ENCODE measurements at places on chromosomes 2 and 18. TPM values are rescaled to one million over a fixed set of nuclear protein-coding genes. Genes with fewer than 3 reads are reported as not detected.

The E2F6 gene
- total RNA-seq = 26.6 TPM

The UGT1A3 gene
- total RNA-seq = 0.09 TPM

The IGFBP5 gene
- total RNA-seq = 0.16 TPM

The CCDC74A gene
- total RNA-seq = 16.2 TPM

The TMEM182 gene
- total RNA-seq = 5.6 TPM

The VWC2L gene
- not detected for total RNA-seq

The NT5C1B gene
- not detected for total RNA-seq

The RPRM gene
- total RNA-seq = 0.05 TPM

The GRB14 gene
- total RNA-seq = 5.1 TPM

The GALNT13 gene
- total RNA-seq = 13.4 TPM

The SCYGR5 gene
- total RNA-seq = not detected

The HOXD9 gene
- 1.1 TPM for total RNA-seq

The HOXD4 gene
- total RNA-seq = 0.41 TPM

The LIMS4 gene
- 0.60 TPM for total RNA-seq

The NOSTRIN gene
- 1.2 TPM for total RNA-seq

The IL1B gene
- 0.07 TPM for total RNA-seq

The GLI2 gene
- 16.8 TPM for total RNA-seq

The TNFAIP6 gene
- 0.89 TPM for total RNA-seq

The CPO gene
- 0.05 TPM for total RNA-seq

The ADD2 gene
- total RNA-seq = 25.0 TPM

The WNT6 gene
- total RNA-seq = 0.17 TPM

The FEV gene
- total RNA-seq = not detected

The CAVIN2 gene
- 45.9 TPM for total RNA-seq

The CREG2 gene
- total RNA-seq = 10.3 TPM

The UGT1A10 gene
- 0.11 TPM for total RNA-seq

The HMSD gene
- not detected for total RNA-seq

The RTP5 gene
- total RNA-seq = not detected

The CRACDL gene
- total RNA-seq = 3.6 TPM

The CHCHD5 gene
- 62.2 TPM for total RNA-seq

The SPATS2L gene
- total RNA-seq = 126 TPM

The SNRNP200 gene
- total RNA-seq = 113 TPM

The KLHL29 gene
- total RNA-seq = 5.2 TPM

The MEIS1 gene
- total RNA-seq = 1.6 TPM
